ENCODE measurements at places on chromosomes 7 and 10.

DNA sequence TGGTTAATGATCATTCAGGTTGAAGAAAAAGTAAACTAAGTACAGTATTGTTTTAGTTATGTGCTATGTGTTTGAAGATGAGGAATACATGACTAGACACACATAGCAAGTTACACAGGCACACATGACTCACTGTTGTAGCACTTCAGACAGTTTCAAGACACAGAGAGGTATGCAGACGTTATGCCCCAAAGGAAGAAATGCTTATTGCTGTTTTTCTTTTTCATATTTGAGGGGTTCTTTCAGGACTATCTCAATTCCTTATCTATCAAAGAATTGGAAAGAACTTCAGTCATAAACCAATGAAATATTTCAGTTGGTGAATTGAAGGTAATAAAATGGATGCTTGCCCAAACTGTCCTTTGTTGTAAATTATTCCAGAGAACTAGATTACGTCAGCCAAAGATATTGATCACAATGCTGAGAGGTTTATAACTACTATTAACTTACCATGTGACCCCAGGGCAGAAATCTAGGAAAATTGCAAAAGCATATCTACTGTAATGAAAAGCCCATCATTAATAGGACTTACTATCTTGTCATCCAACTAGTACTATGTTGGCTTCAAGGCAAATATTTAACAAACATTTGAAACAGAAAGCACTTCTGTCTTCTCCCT, 61.2 kb upstream of the CAPZA2 start:
- peak; percentile 81 for DNase-seq

- no peak for DNase-seq
Measured at GRCh38 chr7:47149208-47149839, 432.6 kb downstream of the TNS3 start.

DNA sequence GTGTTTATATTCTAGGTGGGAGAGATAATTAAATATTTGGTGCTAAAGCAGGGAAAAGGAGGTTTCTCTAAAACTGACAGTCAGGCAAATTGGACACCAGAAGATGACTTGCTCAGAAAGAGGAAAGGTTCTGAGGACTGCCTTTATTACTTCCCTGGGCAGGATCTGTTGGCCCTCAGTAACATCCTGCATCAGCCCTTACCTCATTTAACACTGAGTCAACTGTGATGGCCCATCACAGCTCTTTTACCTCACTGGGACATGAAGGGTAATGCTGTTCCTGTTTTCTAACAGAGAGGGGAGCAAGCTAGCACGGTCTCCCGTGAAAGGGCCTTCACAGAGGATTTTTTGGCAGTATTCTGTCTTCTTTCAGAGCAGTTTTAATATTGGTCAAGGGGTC, 12.0 kb downstream of the PPP1R17 start:
- no peak for DNase-seq

DNA sequence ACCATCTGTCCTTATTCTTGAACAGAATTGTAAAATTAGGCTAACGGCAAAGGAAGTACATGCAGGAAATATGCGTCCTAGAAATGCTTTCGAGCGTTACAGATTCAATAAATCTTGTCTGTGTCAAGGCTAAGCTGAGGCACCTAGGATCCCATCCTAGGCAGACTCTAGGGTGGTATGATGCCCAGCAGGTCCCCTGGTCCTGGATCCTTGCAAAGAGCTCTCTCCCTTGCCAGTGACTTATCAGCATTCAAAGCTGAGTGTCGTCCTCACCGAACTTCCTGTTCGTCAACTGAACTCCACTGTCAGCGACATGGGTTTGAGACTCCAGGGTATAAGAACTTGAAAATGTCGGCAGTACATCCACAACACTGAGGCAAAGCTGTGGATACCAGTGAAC, 61.5 kb downstream of the AKR1E2 start:
- DNase-seq: no peak

GRCh38 chr10:28177944-28178637, 124.8 kb downstream of the MPP7 start:
- peak; percentile 10 for DNase-seq

DNA sequence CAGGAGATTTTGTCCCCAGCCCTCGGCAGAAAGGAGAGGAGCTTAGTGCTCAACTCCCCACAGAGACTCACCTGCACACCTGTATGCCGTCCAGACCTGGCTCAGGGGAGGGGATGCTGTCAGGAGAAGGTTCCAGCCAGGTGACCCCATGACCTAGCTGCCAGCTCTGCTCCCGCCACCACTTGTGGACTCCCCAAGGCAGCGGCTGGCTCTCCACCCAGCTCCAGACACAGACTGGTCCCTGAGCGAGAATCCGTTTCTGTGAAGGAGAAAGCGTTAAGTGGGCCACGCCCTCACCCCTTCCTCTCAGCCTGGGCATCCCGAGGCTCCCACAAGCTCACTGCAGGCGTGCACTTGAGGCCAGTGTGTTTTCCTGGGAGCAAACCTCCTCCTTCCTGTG, 76.4 kb downstream of the RGS10 start:
- DNase-seq: no peak

- DNase-seq: no peak
Measured at GRCh38 chr10:2414039-2414438, 653.3 kb upstream of the PFKP start.

- no peak for DNase-seq
Measured at GRCh38 chr7:133484086-133484485, 231.2 kb downstream of the EXOC4 start.

GRCh38 chr10:20598590-20598989, 298.5 kb downstream of the NEBL start:
- DNase-seq: peak; percentile 85

DNA sequence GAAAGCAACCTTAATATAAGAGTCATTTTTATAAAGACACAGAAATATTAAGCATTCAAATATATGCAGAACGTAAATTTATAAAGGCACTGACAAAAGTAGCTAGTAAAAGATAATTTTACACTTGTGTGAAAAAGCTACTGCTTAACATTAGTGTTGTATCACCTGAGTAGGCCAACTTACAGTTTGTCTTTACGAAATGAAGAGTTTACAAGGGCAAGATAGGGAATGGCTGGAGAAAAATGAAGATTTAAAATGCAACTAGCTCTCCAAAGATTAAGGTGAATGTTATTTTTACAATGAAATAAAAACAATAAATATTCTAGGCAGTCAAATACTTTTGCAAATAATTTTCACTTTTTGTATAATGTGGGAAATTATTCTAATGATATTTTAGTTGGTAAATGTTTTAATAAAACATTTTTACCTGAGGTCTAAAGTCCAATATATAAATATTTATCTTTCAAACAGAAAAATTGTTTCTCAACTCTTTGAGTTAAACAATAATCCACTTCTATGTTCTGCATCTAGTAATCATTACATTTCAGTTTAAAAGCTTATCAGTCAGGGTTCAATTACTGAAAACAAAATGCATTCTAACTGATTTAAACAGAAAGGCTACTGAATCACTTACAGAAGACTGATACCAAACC, 382.6 kb downstream of the IPMK start:
- no peak for DNase-seq

DNA sequence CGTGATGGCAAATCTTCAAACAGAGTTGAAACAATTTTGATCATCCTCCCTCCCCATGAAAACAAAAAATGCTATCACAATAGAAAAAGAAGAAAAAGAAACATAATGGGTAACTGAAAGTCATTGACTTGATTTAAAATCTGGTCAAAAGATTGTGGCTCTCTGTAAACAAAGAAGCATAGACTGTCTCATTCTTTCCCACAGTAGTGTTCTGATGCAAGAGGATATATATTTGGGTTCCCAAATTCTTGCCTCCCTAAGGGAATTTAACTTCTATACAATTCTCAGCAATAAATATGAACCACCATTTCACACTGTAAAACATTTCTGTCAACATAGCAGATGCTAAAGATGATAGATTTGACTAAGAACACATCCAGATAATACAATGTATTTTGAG, 32.8 kb upstream of the MEOX2 start:
- peak; percentile 11 for DNase-seq

DNA sequence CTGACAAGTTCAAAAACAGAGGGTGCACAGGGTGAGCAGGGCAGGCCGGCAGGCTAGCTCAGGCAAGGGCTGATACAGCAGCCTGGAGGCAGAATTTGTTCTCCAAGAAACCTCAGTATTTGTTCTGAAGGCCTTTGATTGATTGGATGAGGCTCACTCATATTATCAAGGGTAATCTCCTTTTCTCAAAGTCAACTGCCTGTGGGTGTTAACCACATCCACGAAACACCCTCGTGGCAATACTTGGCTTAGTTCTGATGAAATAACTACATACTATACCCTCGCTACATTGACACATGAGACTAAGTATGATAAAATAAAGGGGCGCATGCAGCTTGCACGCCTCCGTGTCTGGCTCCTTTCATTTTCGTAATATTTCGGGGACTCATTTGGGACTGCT, 4.4 kb upstream of the PPP2R2D start:
- DNase-seq: no peak

DNA sequence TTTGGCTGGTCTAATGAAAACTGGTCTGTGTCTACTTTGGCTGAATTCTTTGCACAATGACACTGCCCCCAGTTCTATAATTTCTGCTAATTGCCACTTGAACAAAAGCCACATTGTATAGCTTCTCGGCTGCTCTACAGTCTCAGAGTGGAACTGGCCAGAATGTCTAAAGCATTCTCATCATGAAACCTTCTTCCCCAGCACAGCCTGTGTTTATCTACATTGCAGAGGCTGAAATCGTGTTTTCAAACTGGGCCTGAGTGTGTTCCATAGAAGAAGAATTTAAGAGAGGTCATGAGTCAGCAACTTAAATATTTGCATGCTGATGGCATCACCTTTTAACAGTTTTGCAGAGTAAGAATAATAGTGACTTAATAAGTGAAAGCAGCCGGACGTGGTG, 177.2 kb downstream of the BUB3 start:
- no peak for DNase-seq

DNA sequence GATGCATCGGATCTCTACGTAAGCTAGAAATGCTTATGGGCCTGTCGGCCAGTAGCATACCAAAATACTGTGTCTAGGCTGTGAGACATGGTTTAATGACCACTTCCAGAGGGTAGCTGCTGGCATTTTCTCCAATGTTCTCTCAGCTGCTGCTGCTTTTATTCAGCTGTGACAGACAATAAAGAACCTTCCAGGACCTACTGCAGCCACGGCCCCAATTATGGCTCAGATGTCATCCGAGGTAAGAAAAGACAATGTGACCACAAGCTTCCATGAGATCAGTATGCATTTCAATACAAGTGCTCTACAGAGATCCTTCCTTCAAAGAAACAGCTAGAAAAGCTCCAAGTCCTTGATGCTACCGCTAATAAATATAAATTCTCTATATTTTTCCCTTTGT, 256.2 kb downstream of the SDHAF3 start:
- DNase-seq: no peak

- peak; percentile 44 for DNase-seq
Measured at GRCh38 chr7:137399827-137400823, 56.6 kb upstream of the PTN start.

DNA sequence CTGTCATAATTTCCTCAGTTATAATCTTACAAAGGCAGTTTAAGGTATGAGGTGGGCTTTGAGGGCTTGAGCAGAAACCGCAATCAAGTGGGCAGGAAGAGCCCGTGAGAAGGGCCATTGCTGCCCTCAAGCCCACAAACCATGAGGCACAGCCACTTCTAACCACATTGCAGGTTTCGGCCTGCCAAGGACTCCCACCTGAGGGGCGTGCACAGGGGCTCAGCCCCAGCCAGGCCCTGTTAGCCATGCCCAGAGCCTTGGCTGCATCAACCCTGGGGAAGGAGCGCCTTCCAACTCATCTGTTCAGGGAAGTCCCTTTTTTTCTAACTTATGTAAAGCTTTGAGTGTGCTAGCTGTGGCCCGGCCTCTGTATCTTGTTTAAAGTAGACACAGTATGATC, 5.9 kb upstream of the FFAR4 start:
- DNase-seq: no peak

DNA sequence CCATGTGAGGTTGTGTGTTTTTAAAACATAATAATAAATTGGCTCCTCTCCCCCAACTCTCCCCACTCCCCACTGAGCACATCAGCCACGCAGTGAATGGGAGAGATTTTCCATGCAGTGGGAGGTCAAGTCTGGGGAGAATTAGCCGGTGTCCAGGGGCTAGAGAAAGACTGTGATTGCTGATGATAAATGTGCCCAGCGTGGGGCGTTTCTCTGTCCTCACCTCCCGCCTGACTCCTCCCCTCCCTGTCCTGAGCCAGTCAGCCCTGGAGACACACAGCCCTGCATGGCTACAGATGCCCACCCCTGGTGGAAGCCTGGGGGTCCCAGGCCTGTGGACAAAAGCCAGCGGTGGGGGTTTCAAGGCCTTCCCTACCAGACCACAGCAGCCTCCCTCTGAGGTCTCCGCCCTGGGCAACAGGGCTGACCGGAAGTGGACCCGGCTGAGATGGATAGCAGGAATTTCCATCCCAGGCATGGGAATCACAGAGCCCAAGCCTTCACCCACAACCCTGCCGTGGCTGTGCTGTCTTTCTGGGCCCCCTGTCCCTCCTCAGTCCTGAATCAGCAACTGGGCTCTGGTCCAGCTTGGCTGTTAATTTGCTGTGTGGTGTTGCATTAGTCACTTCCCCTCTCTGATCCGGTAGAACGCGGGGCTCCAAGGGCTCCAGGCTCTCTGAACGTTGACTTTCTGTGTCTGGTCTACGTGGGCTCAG, 46.8 kb upstream of the SLC29A3 start:
- peak; percentile 68 for DNase-seq

DNA sequence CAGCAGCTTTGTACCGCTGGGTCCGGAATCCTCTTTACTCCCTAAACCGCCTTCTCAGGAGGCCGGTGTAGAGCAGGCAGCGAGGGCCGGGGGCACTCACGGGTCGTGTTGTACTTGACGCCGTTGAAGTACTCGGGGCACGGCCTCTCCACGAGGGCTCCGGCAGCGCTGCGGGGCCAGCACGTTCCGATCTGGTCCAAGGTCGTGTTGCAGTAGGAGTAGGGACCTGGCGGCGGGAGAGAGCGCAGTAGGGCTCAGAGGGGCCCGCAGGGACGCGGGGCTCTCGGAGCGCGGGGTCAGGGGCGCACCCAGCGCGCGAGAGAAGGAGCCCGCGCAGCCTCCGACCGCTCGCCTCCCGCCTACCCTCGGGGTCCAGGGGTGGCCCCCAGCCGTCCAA, 443 bp downstream of the CRHR2 start:
- no peak for DNase-seq

- no peak for DNase-seq
Measured at GRCh38 chr7:90833443-90833842, 237.3 kb downstream of the CDK14 start.

- DNase-seq: peak; percentile 29
Measured at GRCh38 chr7:98679741-98680140, 62.7 kb downstream of the NPTX2 start.

DNA sequence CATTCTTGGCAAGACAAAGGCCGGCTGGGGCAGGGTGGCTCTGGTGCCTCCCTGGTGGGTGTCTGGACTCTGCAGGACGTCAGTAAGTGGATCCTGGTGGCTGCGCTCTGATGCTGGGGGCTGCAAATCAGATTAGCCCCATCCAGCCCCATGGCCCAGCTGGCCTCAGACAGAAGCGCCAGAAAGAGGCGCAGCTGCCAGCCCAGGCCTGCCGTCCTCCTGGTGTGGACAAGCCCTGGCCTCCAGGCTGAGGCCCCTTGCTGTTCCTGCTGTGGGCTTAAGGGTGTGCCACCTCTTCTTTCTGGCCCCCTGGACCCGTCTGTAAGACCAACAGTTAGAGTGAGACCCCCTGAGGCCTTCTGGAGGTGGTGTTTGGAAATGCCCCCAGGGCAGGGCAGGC, 5.9 kb upstream of the LFNG start:
- DNase-seq: no peak

GRCh38 chr10:72364239-72364777, 9.6 kb upstream of the DNAJB12 start:
- peak; percentile 93 for DNase-seq

GRCh38 chr7:158912406-158912805, 56.0 kb downstream of the DYNC2I1 start:
- DNase-seq: no peak

- no peak for DNase-seq
Measured at GRCh38 chr10:86265895-86266259, 100.7 kb downstream of the GRID1 start.

Data from AG10803 (cell line).